T-helper 9 cell (primary cell): ENCODE measurements at places on chromosomes 7 and 10.

GRCh38 chr10:4181081-4181480, 396.1 kb upstream of the KLF6 start:
- no peak for DNase-seq

DNA sequence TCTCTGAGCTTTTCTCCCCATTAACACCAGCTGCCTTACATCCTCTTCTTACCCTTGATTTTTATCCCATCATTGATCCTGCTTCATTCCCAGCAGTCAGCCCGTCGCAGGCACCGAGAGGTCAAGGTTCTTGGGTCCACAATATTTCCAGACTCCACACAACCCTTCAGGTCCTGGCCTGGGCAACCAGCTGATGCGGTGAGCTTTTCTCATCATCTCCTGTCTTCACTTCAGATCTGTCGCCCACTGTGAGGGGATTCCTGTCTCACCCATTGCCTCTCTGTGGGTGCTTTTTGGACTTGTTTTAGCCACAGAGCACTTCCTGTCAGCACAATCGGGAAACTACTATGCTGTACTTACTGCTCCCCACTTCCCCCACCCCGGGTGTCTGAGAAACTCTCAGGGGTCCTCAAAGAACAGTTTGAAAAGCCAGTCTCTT, 8.4 kb upstream of the PVRIG start:
- no peak for DNase-seq

DNA sequence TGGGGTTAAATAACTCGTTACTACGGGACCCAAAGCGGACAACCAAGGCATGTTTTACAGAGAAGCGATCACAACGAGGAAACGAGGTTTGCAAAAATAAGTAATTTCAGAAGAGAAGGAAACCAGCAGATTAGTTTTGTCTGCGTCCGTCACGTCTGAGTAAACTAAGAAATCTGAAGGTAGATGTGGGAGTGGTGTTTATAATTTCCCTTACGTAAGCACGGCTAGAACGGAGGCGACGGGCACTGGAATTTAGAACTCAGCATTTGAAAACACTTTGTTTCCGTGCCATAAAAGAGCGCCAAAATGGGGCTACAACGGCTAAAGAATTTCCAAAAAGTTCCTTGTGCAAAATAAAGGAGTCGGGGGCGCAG, 718 bp upstream of the UMAD1 start:
- DNase-seq, result peak; percentile 18

- DNase-seq, result no peak
Measured at GRCh38 chr7:16847381-16847860, 34.4 kb downstream of the AGR3 start.

- DNase-seq, result no peak
Measured at GRCh38 chr7:14765731-14766130, 136.8 kb downstream of the DGKB start.

DNA sequence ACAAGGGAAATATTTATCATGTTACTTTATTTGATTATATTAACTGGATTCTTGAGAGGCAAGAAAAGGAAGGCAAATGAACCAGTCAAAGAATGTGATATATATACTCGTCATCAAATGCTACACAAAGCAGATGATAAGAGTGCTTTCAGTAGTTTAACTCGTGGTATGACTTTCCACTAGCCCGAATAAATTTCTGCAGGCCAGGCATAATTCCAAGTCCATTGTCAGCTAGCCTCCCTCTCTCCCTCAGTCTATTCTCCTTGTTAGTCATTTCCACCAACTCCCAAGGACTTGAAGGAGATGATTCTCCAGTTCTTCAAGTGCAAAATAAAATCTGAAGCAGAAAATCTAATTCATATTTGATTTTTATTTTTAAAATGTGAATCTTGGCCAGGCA, 190.5 kb downstream of the GLI3 start:
- no peak for DNase-seq

- DNase-seq, result no peak
Measured at GRCh38 chr7:102140952-102141370, 145.7 kb upstream of the SH2B2 start.

DNA sequence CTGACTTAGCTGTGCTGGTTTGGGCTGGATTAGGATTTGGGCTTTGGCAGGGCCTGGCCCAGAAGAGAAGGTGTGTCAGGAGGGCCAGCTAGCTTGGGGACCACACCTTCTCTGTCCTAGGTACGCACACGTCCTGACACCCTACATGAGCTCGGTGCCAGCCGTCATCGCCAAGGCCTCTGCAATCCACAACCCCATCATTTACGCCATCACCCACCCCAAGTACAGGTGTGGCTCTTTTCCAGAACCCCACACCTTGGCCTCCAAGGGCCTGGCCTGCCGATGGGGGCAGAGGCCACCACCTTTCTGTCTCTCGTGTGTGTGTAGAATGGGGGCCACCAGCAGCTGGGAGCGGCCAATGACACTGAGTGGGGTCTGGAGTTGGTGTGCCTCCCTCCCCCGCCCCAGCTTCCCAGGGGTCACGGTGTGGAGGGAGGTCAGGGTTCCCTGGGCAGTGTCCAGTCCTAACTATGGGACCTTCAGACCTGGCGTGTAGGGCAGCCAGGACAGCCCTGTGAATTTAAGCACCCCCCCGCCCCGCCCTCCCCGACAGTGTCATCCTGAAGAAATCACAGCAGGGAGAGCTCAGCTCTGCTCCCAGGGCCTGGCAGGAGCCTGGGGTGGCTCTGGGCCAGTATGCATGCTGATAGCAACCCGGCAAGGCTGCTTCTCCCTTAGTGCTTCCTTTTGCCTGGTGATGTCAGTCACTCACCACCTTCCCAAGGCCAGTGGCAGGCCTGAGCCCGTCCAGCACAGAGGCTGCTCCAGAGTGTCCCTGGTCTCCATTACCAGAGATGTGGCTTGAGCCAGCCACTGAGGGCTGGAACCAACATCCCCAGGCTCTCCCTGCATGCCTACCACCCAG, 6.9 kb upstream of the LDB3 start:
- DNase-seq, result no peak

- DNase-seq, result no peak
Measured at GRCh38 chr10:58773341-58773740, 260.7 kb downstream of the BICC1 start.

- no peak for DNase-seq
Measured at GRCh38 chr7:75905785-75906604, 9.0 kb upstream of the POR start.

- no peak for DNase-seq
Measured at GRCh38 chr10:113135025-113135424, 185.0 kb downstream of the TCF7L2 start.

DNA sequence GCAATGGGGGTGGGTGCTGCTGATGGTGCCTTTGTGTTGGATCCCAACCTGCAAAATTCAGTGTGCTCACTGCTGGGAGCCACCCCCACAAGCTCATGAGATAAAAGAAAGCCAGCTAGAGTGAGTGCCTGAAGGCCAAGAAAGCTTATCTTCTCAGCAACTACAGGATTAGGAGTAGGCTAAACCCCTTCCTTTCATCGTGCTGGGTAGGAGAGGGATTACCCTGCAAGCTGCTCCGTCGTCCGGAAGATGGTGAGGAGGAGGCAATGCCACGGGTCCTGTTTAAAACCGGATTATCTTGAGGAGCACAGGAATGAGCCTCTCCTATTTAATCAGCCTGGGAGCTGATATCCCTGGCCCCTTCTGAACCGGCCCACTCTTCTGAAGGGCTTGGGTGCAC, 258.0 kb downstream of the GALNT17 start:
- no peak for DNase-seq

GRCh38 chr10:126080879-126081411, 184.6 kb downstream of the FANK1 start:
- DNase-seq, result no peak

- no peak for DNase-seq
Measured at GRCh38 chr7:41438705-41439514, 264.0 kb downstream of the INHBA start.

DNA sequence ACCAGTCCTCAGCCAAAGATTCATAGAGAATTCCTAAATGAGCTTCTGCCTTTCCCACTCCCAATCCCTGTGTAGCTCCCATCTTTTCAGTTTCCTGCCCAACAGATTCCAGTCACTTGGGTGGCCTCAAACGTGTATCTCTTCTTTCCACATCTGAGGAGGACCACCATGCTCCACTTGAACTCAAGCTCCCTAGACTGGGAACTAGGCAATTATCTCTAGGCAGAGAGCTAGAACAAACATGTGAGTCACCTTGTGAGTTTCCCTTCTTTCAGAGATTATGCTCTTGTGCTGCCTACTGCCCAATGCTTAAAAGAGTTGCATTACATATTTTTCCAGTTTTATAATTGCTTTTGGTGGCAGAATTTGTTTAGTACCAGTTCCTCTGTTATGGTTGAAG, 178.0 kb downstream of the MDFIC start:
- no peak for DNase-seq

DNA sequence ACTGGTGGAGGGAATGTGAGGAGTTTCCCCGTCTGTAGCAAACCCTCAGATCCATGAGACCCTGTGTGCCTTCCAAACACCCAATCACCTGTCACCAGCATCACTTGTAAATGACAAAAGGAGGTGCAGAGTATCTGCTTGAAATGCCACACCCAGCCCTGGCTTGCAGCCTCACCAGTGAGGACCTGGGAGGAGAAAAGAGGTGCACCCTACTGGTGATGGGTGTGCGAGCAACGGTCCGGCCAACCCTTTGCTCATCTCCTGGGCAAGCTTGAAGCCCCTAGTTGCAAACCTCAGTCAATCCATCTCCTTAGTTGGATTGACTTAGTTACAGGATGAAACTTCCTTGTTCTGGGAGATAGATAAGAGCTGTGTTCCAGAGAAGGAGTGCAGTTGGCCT, 62.4 kb upstream of the WAPL start:
- no peak for DNase-seq

- no peak for DNase-seq
Measured at GRCh38 chr10:76255241-76255640, 823.8 kb downstream of the LRMDA start.

GRCh38 chr10:67837541-67838314, at the start of gene DNAJC12:
Gene DNAJC12, minus strand, starts transcription at chr10:67838188. Its CDS starts 177 bp downstream, at chr10:67838011.
- DNase-seq, result no peak

DNA sequence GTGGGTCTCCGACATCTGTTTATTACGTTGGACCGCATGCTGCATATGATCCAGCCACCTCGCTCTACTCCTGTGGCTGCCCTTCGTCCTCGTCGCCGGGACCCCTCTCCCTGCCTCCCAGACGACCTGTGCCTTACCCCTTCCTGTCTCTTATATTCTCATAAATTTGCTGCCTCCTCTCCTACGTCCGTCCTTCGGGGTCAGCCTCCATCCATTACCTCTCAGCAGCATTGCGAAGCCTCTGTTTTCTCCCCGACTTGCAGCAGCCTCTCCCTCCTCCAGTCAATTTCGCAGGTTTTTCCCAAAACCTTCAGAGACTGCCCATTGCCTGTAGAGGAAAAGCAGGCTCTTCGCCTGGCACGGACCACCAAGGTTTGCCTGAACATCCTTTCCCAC, 39.4 kb upstream of the LEP start:
- DNase-seq, result no peak

- DNase-seq, result no peak
Measured at GRCh38 chr10:116158036-116158435, 115.0 kb downstream of the GFRA1 start.
